Testis (tissue), 5 donors: ENCODE measurements at places on chromosomes 12 and 14.

- peak; percentile 60 for DNase-seq
These were observed 33.4 kb upstream of the TXNRD1 start for GRCh38 chr12:104182144-104182543.

DNA sequence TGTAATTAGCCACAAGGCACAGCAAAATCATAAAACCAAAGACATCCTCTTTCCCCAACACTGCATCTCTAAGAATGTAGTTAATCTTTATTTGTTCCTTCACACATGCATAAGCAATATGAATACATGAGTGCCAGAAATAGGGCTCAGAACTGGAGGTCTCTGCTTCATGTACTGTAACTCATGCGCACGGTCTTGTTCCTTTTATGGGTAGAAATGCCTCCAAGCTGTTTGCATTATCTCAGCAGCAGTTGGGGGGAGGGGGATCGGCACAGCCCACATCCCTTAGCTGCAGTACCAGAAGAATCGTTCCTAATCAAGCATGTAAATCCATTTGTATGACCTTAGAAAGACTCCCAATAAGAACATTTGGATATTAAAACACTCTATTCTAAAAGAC, 20.0 kb downstream of the RHOJ start:
- no peak for DNase-seq

DNA sequence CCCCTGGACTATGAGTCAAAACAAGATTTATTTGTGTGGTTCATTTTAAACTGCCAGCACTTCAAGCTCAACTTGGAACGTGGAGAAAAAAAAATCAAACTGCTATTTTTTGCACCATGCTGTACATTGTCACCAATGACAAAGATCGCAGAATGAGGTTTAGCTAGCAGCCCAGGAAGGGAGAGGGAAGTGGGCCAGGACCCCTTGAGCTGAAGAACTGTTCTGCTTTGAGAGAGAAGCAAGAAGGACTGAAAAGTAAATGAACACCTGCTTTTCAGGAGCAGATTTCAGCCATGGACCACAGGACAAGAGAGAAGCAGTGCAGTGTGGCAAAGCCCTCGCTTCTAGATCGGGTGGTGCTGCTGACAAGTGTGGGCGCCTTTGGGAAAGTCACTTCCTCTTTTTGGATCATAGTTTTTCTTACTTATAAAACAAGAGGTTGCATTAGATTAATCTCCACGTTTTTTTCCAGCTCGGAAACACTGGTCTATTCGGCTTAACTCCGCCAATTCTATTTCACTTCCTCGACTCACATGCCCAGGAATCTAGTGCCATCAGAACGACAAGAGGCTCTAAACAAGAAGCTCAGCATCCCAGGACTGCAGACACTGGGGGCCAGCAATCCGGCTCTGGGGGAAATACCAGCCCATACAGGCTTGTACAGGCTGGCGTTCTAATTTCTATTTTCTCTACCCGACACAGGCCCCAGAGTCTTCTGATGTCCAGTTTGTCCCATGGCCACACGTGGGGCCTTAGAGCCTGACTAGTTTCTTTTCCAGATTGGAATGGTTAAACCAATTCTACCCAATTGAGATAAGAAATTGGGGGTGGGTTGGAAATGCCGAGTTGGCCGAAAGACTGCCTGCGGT, 129.9 kb downstream of the CRACR2A start:
- no peak for DNase-seq

DNA sequence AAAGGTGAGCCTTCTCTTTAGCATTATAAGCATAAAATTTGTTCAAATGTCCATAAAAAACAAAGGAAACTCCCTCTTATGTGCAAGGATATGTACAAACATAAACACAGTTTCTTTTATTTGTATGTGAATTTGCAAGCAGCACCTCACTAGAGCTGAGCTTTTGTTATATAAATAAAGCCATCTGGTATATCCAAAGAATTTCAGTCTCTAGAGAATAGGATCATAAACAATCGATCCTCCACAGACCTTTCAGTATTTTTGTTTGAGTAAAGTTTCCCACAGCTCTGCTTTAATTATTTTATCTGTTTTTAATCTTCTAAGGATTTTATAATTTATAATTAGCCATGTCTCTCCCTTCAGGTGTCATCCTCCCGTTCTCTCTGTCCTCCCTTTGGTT, 89.2 kb downstream of the OTOGL start:
- DNase-seq, result no peak

DNA sequence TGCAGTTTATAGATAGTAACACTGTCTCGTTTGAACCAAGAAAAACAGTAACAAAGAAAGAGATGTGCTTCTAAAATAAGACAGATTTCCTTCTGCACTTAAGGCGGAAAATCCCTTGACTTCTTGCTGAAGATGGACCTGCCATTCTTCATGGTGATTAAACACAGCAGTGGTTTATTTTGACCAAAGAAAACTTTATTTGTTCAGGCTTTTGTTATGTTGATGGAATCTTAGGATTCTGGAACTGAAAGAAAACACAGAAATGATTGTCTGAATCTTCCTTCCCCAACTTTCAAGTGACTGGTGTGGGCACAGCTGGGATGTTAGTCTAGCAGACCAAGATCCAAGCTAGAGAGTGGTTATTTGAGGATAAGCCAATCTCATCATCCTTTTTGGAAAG, 72.2 kb downstream of the DACT1 start:
- DNase-seq, result no peak

GRCh38 chr14:75295061-75295461, 16.4 kb downstream of the FOS start:
- DNase-seq, result peak; percentile 81

DNA sequence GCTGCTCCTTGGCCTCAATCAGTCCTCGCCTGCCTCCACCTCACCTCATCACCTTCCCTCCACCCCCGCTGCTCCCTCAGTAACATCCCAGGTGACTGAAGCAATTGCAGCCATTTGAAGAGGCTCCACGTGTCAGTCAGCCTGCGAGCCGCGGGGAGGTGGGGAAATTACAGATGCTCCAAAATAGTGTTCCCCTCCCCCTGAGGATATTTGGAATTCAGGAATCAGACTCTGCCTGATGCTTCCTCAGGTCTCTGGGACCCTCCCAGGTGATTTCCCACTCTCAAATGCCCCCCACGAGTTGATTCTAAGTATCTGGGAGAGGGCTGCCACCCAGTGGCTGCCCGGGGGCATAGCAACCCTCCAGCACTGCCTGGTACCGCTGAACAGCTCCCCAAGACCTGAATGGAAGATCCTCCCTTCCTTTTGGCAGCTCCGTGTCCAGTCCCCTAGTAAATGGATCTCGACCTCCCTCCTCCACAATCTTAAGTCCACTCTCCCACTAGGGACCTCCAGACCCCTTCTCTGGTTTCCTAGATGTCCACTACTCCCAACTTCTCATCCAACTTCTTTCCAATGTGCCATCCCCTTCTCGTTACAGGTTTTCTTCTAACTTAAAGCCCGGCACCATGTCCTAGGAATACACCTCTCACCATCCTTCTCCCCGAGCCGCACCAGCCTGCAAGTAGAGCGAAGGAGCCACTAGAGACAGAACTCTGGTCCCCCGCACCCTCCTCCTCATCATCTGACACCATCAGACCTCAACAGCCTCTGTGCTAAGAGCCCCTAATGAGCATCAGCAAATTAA, 1.4 kb upstream of the ASIC1 start:
- DNase-seq, result peak; percentile 58

DNA sequence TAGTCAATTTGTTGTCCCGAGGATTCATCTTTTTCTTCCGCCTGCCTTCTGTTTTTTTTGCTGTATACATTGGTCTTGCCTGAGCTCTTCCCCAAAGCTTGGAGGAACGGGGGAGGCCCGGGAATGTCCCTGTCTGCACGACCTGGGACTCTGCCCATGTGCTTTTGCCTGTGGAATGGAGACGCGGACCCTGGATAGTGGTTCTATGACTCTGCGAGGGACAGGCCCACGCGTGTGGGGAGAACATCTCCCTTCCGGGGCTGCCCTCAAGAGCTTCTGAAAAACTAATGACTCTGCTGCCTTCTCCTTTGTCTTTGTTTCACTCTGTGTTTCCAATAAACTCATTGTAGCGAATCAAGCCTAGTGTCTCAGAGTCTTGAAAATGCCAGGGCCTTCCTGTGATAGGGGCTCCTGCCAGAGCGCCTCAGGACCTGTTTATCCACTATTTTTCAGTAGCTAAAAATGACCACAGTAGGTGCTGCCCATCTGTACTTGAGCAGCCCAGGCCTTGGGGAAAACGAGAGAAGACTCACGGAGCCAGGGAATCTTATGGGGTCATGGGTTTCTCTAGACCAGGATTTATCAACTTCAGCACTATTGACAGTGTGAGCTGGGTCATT, 12.3 kb downstream of the KRT83 start:
- DNase-seq, result no peak

DNA sequence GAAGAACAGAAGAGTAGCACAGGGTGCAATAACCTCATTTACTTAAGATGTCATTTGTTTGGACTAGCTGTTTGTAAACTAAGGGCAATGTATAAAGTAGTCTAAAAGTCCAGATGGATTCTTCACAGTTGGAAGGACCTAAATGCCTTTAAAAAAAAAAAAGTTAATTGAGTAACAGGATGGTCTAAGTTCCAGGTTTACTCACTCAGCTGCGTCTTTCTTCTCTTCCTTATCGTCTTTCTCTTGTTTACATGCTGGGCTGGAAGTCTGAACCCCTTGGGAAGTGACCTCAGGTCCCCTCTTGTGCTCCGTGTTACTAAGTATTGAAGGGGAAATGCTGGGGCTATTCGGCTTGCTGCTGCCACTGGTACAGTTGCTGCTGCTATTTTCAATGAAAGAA, 82.5 kb downstream of the SH2B3 start:
- DNase-seq, result peak; percentile 72

GRCh38 chr12:104969343-104969742, 11.3 kb upstream of the SLC41A2 start:
- no peak for DNase-seq

- DNase-seq, result peak; percentile 87
These were observed 101.9 kb upstream of the SFSWAP start for GRCh38 chr12:131608740-131609690.

- no peak for DNase-seq
These were observed 40.7 kb upstream of the ANO4 start for GRCh38 chr12:100753837-100754236.

GRCh38 chr12:115774148-115774895, 503.2 kb downstream of the MED13L start:
- no peak for DNase-seq

GRCh38 chr14:69684461-69685217, 73.2 kb downstream of the SUSD6 start:
- no peak for DNase-seq

- DNase-seq, result no peak
These were observed 120.1 kb upstream of the CCND2 start for GRCh38 chr12:4153343-4153892.

DNA sequence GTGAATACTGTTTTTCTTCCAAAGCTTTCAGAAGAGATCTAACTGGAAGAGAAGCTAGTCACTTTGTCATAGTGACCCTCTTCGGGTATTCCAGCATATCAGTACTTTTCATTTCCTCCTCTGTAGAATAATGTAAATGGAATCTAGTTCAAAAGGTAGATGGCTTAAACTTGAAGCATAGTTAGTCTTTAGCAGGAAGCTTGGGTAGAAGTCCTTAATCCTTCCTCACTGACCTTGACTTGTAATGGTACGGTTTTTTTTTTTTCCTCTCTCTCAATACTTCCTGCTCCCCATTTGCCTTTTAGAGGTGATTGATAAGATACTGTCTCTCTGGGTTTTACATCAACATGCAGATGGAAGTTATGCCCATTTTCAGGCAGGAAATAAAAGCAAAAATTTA, 1.7 kb downstream of the FBXO34 start:
- no peak for DNase-seq

DNA sequence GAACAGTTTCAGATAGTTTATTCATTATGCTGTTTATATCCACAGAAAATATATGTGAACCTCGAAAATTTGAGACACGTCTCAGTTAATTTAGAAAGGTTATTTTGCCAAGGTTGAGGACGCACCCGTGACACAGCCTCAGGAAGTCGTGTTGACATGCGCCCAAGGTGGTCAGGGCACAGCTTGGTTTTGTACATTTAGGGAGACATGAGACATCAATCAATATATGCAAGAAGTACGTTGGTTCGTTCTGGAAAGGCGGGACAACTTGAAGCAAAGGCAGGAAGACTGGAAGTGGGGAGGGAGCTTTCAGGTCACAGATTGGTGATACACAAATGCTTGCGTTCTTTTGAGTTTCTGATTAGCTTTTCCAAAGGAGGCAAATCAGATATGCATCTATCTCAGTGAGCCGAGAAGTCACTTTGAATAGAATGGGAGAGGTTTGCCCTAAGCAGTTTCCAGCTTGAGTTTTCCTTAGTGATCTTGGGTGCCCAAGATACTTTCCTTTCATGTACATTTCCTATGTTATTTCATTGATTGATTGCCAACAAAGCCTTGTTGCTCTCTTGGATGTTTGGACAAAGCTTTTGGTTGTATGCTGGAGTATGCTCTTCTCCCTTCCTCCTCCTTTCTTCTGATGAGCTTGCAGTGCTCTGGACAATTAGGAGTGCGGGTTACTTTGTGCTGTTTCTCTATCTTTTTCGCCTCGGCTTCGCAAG, 3.2 kb downstream of the SNAPC1 start:
- DNase-seq, result peak; percentile 25

DNA sequence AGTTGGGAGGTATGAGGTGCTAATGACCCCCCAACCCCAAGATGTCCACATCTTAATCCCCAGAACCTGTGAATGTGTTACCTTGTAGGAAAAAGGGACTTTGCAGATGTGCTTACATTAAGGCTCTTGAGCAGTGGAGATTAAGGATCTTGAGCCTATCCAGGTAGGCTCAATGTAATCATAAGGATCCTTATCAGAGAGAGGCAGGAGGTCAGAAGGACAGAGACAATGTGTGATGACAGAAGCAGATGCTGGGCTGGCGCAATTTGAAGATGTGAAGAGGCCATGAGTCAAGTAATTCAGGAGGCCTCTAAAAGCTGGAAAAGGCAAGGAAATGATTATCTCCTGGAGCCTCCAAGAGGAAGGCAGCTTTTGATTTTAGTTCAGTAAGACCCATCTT, 90.4 kb upstream of the MAX start:
- no peak for DNase-seq

DNA sequence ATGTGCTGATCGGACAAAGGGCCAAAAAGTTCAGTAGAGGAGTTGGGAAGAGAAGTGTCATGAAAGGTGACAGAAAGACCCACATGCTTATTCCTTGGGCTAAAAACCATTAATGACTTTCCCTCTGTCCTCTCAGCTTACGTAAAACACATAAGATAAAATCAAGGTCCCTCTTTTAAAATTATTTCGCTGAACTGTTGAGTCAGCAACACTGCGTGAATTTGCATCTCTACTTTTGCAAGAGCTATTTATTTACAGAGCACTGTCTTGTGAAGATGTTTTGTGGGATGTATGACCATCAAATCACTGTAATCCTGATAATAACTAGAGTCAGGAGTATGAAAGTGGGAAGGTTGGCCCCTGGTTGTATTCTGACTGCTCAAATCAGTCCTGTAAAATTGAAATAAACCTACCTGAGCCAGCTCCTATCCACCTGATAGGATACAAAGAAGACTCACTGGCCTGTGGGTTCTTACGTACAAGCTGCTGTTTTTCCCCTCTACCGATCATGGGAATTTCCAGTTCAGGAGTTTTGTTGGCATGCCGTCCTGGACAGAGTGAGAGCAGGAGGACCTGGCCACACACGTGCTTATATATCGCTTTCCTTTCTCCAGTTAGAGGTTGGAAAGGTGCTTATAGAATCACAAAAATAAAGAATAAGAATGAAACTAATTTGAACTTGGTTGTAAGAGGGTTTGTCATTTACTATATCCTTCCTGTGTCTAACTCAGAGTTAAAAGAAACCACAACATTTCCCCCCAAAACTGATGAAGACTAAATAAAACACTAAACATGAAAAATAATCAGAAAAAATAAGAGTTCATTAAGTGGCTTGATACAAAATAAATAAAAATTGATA, 42.9 kb downstream of the IFNG-AS1 start:
- no peak for DNase-seq
